CD4-positive, alpha-beta T cell treated with Interleukin-15 for 4 hours (primary cell): ENCODE measurements at places on chromosomes 16 and 17.

- peak; percentile 67 for DNase-seq
These were observed 21.2 kb downstream of the SOCS3 start for GRCh38 chr17:78338486-78339259.

GRCh38 chr16:87582216-87582965 is 19.9 kb upstream of the JPH3 start:
- no peak for DNase-seq

DNA sequence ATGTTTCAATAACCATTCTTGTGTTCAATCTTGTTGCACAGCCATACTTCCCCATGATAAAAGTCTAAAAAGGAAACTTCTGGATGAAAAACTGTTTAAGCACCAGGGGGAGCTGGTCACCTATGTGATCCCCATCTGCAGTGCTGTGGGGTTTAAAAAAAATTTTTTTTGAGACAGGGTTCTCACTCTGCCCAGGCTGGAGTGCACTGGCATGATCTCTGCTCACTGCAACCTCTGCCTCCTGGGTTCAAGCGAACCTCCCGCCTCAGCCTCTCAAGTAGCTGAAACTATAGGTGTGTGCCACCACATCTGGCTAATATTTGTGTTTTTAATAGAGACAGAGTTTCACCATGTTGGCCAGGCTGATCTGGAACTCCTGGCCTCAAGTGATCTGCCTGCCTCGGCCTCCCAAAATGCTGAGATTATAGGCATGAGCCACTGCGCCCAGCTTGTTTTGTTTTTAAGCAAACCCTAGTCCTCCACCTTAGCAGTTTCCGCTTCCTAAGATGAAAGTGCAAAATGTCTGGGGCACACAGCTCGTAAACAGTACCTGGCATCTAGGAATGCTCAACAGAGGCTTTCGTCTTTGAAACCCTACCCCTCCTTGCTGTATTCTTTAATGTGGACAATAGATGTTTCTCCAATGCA is 25.4 kb downstream of the DNAJA2 start:
- peak; percentile 55 for DNase-seq

GRCh38 chr17:32806646-32807045 is 70.3 kb downstream of the MYO1D start:
- DNase-seq: no peak

- DNase-seq: no peak
These were observed 19.8 kb upstream of the C16orf74 start for GRCh38 chr16:85770741-85771140.

- DNase-seq: no peak
These were observed 26.0 kb downstream of the CDH11 start for GRCh38 chr16:65095906-65096305.

- no peak for DNase-seq
These were observed 849 bp downstream of the PRR29 start for GRCh38 chr17:63998721-63999679.

DNA sequence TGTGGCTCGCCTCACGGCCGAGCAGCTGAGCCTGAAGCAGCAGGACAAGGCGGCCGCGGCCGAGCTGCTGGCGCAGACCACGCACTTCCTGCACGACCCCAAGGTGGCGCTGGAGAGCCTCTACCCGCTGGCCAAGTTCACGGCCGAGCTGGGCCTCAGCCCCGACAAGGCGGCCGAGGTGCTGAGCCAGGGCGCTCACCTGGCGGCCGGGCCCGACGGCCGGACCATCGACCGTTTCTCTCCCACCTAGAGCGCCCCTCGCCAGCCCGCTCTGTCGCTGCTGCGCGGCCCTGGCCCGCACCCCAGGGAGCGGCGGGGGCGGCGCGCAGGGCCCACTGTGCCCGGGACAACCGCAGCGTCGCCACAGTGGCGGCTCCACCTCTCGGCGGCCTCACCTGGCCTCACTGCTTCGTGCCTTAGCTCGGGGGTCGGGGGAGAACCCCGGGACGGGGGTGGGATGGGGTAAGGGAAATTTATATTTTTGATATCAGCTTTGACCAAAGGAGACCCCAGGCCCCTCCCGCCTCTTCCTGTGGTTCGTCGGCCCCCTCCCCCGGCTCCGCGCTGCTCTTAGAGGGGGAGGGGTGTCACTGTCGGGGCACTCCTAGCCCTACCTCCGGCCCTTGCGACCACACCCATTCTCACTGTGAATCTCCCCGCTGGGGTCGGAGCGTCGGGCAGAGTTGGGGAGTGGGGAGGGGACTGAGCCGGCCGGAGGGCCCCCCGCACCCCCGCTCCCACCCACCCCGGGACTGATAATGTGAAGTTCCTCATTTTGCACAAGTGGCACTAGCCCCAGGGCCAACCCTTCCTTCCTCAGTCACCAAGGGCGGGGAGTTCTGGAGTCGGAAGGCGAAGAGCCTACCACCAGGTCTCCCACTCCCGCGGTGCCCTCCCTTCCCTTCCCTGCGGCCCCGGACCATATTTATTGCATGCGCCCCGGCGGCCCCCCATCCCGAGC is 4.0 kb downstream of the HIC1 start:
- DNase-seq: peak; percentile 49

DNA sequence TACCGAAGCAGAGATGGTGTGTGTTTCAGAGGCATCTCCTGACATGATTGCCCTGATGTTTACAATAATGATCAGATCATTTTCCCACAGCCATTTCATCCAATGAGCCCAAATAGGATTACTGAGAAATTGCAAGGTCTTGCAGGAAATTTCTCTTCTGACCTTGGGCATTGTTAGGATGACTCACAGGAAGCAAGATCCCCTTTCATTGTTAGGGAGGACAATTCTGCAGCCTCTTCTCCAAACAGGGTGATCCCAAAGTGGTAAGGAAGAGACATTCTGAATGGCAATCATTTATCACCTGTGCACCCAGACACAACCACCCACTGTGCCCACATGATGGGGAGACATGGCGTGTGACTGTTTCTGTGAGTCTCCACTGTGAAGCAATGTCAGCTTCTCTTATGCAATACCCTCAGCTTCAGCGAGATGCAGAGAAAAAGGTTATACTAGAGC is 306.7 kb upstream of the XYLT1 start:
- DNase-seq: no peak

- no peak for DNase-seq
These were observed 38.7 kb downstream of the ESRP2 start for GRCh38 chr16:68197250-68197649.

GRCh38 chr17:59331929-59332748 is 684 bp downstream of the YPEL2 start:
- no peak for DNase-seq

DNA sequence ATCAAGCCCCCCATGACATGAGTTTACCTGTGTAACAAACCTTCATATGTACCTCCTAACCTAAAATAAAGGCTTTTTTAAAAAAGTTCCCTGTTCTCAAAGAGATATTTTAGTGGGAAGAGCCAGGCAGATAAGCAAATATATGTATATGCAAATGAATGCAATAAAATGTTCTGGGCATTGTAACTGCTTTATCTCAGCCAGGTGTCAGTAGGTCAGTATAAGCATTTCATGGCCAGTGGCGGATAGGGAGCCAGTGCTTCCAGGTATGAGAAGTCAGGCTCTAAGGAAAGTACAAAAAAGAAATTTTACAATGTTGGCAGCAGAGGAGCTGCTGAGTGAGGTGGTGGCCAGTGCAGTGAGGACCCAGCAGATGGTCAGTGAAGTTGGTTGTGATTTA is 53.9 kb downstream of the TNRC6C start:
- DNase-seq: no peak

DNA sequence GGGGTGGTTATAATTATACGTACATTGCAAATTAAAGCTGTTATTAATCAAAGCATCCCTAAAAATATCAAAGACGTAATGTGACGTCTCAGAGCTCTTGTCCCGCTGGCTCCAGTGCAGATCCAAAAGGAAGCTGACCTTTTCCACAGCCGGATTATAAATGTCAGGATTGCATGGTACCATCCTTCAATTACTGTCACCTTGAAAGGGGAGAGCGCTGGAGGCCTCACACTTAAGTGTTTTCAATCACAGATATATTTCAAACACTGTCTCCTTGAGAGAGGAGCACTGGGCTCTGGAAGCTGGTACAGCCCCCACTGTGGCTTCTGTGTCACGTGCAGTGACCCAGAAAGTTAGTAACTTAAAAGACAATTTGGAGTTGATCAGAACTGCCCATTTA is 94.2 kb downstream of the AIPL1 start:
- DNase-seq: no peak

GRCh38 chr16:27805828-27806351 is 255.9 kb downstream of the KATNIP start:
- DNase-seq: no peak

- peak; percentile 33 for DNase-seq
These were observed 77.9 kb upstream of the SDK2 start for GRCh38 chr17:73722165-73722564.

GRCh38 chr17:34692920-34693319 is 113.5 kb downstream of the TMEM132E start:
- no peak for DNase-seq

DNA sequence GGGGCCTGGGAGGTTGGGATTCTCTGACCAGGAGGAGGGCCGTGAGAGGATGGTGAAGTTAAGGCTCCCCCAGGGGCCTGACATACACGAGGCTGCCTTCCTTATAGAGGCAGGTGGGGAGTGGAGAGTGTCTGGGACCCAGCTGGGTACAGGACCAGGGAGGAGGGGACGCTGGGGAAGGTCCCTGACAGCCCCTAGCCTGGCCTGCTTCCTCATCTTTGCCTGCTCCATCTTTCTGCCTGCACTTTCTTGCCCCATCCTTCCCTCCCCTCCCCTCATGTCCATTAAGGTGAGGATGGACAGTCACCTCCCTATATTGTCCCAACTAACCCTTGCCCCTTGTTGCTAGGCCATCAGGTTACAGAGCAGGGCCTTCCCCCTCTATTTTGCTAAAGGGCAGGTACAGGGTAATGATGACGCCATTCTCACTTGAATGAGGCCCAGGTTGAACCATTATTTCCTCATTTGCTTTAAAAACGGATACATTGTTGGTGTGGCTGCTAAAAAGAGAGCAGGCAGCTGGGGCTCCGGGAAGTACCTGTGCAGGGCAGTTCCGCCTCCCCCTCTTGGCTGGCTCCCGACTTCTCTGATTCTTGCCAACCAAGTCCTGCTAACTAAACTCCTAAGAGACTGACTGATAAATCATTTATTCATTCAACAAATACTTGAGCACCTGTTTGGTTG is 1.3 kb downstream of the C17orf99 start:
- DNase-seq: no peak

DNA sequence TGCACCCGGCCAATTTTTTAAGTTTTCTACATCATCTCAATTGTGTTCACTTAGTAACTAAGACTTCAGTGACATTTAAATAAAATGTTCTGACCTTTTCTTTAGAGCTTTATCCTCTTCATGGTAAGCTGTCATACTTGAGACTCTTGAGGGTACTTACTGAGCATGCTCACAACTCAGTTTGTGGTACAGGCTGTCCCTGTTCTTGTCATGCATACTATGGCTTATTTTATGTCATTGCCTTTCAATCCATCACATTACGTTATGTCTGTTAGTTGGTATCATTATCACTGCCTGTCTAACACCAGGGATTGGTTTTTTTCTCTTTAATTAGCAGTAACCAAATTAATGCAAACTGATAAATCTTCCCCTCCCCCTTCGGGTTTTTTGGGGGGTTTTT is 41.9 kb upstream of the RHBDL3 start:
- DNase-seq: no peak

- no peak for DNase-seq
These were observed 349.1 kb downstream of the SEC14L1 start for GRCh38 chr17:77489893-77490255.

DNA sequence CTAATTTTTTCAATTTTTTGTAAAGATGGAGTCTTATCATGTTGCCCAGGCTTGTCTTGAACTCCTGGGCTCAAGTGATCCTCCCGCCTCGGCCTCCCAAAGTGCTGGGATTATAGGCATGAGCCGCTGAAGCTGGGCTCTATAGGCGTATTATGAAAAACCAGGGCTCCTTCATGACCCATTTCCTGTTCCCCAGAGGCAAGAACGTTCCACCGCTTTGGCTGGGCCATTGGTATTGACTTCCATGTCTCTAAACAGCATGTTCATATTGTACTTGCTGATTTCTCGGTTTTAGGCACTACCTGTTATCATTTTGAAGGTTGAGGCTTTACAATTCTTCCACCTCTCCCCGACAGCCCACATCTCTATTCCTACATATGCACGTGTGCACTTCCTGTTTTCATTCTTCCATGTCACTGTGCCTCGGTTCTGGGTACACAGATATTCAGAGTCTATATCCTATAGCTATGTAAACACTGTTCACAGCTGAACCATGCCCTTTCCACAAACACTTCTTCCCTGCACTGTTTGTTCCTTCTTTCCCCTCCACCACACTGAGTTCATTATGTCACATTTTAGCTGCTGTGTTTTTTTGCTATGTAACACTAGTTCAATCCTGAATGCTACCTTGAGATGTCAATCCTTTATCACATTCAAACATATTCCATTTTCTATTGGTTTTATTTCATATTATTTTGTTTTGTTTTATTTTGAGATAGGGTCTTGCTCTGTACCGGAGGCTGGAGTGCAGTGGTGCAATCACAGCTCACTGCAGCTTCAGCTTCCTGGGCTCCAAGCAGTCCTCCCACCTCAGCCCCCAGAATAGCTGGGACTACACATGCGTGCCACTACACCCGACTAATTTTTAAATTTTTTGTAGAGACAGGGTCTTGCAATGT is 16.8 kb upstream of the MAPK3 start:
- DNase-seq: no peak

GRCh38 chr16:83651871-83652270 is 155.9 kb upstream of the HSBP1 start:
- no peak for DNase-seq

GRCh38 chr16:49259330-49259729 is 22.3 kb downstream of the CBLN1 start:
- DNase-seq: no peak

- no peak for DNase-seq
These were observed 3.1 kb upstream of the EXOC7 start for GRCh38 chr17:76106703-76107102.

DNA sequence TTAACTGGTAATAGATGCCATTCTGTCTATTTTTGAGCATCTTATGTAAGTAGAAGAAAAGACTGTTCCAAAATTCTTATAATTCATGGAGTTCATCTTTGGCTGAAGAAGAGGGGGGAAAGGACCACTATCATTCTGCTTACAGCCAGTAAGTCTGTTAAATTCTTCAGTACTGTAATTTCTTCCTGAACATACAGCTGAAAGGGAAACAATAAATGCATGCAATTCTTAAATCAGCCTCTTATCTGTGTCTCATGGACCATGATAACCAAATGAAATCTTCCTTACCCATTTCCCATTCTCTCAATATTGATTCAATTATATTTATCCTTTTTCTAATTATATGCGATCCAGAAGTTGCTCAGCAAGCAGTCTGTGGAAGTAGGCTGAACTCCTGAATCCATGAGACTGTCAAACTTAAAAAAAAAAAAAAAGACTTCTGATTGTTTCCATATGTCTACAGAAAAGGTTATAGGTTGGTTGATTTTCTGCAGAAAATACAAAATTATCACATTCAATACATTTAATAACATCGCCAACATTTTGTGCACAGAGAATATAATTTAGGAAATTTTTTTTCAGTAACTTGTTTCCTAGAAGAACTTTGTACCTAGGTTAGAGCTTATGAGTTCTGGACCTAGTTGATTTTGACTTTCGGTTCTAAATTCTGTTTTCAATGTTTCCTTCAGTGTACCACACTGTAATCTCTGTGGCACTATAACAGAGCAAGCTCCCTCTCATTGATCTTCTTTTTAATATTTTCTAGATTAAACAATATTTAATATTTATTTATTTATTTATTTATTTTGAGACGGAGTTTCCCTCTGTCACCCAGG is 1.2 kb upstream of the ABCA9 start:
- no peak for DNase-seq
